Effector CD4-positive, alpha-beta T cell (primary cell): ENCODE measurements at places on chromosomes 3 and 15.

- DNase-seq = no peak
Observed at GRCh38 chr3:35224565-35225295, 414.6 kb upstream of the ARPP21 start.

- DNase-seq = peak; percentile 17
Observed at GRCh38 chr3:126474498-126475412, 936 bp downstream of the ZXDC start.

DNA sequence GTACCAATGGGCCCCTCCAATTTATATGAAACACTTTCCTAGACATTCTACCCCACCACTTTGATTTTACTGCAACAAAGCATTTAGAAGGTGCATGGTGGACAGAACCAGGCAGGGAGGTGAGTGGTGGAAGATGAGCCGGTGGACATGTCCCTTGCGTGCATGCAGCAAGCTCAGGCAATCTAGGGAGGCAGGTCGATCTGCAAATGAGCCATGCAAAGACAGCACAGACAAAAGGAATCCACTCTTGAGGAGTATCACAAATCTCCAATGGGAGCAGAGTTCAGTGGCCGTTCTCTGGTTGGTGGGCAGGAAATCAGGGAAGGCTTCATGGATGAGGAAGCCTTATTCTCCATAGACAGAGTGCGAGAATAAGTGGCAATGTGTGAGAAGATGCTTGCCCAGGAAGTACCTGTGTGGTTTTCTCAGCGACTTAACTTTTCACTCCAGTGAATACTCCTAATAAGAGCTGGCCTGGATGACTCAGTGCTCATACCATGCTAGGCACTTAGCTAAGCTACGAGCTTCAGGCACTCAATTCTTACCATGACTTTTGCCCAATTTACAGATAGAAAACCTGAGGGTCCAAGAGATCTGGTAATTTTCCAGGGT lies 152.5 kb downstream of the FOXP1 start:
- DNase-seq = no peak

DNA sequence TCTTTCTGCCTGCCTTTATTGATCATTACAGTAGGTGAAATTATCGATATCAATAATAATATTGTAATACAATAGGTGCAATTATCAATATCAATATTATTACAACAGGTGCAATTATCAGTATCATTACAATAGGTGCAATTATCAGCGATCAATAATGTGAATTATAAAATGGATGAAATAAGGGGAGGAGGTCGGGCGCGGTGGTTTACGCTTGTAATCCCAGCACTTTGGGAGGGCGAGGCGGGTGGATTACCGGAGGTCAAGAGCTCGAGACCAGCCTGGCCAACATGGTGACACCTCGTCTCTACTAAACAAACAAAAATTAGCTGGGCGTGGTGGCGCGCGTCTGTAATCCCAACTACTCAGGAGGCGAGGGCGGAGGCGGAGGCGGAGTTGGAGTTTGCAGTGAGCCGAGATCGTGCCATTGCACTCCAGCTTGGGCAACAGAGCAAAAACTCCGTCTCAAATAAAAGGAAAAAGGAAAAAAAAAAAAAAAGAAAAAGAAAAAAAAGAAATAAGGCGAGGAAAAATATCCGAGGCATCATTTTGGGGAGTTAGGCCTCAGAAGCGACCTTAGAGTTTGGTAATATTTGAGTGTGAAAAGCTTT lies 611 bp upstream of the BNIP2 start:
- peak; percentile 58 for DNase-seq

DNA sequence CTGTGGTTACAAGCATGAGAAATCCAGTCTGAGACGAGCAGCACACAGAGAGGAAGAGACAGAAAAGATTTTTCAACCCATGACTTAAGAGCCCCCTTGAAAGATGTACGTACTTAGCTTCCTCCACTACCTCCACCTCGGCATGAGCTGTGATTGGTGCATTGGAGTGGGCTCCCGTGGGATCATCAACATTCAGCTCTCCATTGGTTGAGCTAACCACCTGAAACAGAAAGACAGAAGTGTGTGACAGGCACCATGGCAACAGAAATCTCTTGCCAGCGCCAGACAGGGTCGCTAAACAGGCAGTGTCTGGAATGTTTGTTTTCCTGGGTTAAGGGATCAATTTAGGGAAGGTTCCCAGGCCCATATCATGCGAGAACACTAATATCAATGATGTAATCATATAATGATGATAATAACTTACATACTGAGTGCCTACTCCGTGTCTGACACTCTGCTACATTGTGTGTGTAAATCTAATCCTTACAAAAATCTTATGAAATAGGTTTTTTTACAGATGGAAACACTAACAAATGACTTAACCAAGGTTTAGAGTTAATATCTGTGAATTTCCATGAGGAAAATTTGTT lies 17.5 kb upstream of the PPIB start:
- DNase-seq = no peak

DNA sequence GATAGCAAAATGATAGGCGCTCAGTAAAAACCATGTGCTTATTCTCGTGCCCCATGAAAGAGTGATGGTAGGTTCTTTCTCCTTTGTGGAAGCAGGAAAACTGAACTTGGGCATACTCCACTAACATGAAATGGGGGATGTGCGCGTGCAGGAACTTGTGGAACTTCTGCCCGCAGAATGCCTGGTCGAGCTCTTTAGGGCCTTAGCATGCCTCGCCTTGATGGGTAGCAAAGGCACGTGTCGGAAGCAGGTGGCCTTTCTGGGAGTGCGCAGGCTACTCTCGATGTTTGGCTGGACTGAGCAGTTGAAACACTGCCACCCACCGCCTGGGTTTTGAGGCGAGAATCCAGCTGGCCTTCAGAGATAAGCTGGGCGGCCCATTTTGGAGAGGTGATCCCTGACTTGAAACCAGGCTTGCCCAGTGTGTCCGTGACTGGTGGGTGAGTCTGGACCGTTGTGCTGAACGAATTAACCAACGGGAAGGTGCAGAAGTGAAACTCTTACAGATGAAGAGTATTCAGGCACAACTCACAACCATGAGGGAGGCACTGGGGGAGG lies 842 bp downstream of the PCCB start:
- no peak for DNase-seq

GRCh38 chr15:78438619-78439285 lies 736 bp downstream of the IREB2 start:
- DNase-seq = no peak

- DNase-seq = no peak
Observed at GRCh38 chr15:88974392-88974791, 61.2 kb upstream of the MFGE8 start.

DNA sequence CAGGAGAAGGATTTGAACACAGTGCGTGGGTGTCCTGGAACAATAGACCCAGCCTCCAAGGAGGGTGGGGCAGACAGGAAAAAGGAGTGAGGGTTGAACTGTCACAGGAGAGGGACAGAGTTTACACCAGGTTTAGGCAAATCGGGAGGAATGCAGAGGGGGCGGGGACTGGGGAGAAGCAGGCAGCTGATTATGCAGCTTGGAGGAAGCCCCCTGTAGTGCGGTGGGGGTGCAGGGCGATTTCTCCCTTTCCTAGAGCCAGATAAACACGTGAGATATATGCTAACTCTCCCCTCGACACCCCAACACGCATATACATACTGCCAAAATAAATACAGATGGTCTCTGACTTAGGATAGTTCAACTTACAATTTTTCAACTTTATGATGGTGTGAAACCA lies 108.6 kb upstream of the PRR20G start:
- DNase-seq = no peak

DNA sequence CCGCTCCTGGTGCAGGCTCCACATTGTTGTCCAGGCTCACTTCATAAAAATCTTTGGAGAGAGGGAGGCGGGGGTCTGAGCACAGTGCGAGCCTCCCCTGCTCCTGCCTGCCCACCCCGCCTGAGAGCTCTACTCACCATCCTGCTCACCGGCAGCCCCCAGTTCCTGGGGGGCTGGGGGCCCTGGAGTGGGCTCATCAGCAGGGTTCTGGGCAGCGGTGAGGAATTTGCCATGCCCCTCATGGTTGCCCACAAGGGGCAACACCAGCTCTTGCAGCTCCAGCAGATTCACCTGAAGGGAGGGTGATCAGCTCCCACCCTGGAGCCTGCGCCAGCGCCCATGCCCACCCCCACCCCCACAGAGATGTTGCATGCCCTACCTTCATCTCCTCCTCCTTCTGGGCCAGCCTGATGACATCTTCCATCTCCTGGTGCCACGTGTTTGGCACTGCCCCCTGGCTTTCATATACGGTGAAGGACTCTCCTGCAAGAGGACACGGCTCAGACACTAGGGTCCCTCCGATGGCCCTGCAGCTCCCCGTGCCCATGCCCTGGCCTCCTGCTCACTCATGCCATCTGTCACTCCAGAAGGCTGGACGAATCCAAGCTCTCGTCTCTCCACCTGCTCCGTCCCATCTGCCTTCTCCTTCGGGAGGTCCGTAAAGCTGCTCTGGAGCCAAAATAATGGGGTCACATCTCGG lies 162.1 kb downstream of the TBC1D2B start:
- no peak for DNase-seq

GRCh38 chr3:159884661-159885402 lies 103.8 kb upstream of the IL12A start:
- DNase-seq = no peak
